Mononuclear cell (primary cell): ENCODE measurements at places on chromosomes 5 and 9. TPM values are rescaled to one million over a fixed set of nuclear protein-coding genes. Genes with fewer than 3 reads are reported as not detected.

PLAC8L1 gene
- total RNA-seq = not detected

P4HA2 gene
- total RNA-seq = 0.31 TPM

MEIKIN gene
- total RNA-seq = 1.0 TPM

PCDHA4 gene
- not detected for total RNA-seq

SUSD3 gene
- total RNA-seq = 11.0 TPM

TIMD4 gene
- 3.3 TPM for total RNA-seq

MPDZ gene
- 1.3 TPM for total RNA-seq

OR2K2 gene
- total RNA-seq = not detected

DPH7 gene
- total RNA-seq = 17.6 TPM

PDZD2 gene
- total RNA-seq = 0.52 TPM

BRD3OS gene
- total RNA-seq = 3.6 TPM

IL3 gene
- total RNA-seq = not detected

PCDHB13 gene
- not detected for total RNA-seq
